ENCODE measurements at places on chromosomes 7 and 10. TPM values are rescaled to one million over a fixed set of nuclear protein-coding genes. Genes with fewer than 3 reads are reported as not detected.
A peak's percentile ranks its signal among the peaks of the same experiment; 100 is the strongest.

The LHFPL3 gene
- total RNA-seq = not detected

The PODXL gene
- 35.5 TPM for total RNA-seq

GRCh38 chr10:102796407-102797176, 40.6 kb downstream of the CYP17A1 start:
- DNase-seq = peak; percentile 96

DNA sequence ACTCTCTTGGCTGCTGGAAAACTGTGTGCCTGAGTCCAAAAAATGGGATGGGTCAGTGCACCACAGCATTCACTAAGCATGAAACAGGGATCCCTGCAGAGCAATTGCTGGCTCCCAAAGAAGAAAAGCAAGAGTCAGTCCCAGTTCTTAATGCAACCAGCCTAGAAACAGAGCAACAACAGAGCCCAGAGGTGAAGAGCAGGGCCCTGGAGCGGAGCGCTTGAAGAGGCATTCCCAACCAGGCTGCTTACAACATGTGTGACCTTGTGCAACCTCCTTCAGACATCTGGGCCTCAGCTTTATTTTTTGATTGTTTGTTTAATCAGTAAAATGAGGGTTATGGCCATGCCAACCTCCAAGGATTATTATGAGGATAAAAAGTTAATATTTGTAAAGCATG, 543.7 kb upstream of the COBL start:
- DNase-seq = no peak

GRCh38 chr10:28276384-28276783, 26.5 kb downstream of the MPP7 start:
- DNase-seq = no peak

- no peak for DNase-seq
Observed at GRCh38 chr7:1238931-1239802, 6.5 kb downstream of the UNCX start.
